ENCODE measurements at places on chromosomes 1 and 21. TPM values are rescaled to one million over a fixed set of nuclear protein-coding genes. Genes with fewer than 3 reads are reported as not detected.

The RIMKLA gene
- total RNA-seq, result 0.84 TPM

The MATN1 gene
- total RNA-seq, result 0.15 TPM

The IL12RB2 gene
- not detected for total RNA-seq

The VHLL gene
- total RNA-seq, result not detected

The PADI2 gene
- total RNA-seq, result 1.5 TPM

The TRIM58 gene
- not detected for total RNA-seq

The ZNF648 gene
- total RNA-seq, result not detected

The TRIM46 gene
- total RNA-seq, result 2.1 TPM

The MMP23B gene
- 0.73 TPM for total RNA-seq

The AZIN2 gene
- total RNA-seq, result 0.99 TPM

The SYTL1 gene
- total RNA-seq, result 0.77 TPM

The CD1E gene
- not detected for total RNA-seq

The KIF2C gene
- total RNA-seq, result 41.8 TPM

The CELA2A gene
- total RNA-seq, result 0.13 TPM

The TMEM52 gene
- total RNA-seq, result 1.0 TPM

The PSRC1 gene
- 25.9 TPM for total RNA-seq

The DOCK7 gene
- total RNA-seq, result 13.8 TPM

The GNG12 gene
- 66.0 TPM for total RNA-seq

The ANGPTL3 gene
- not detected for total RNA-seq

The MAN1C1 gene
- 0.20 TPM for total RNA-seq

The LPAR3 gene
- 0.62 TPM for total RNA-seq

The EXTL1 gene
- 0.04 TPM for total RNA-seq

The RAB13 gene
- total RNA-seq, result 153 TPM

The KNCN gene
- not detected for total RNA-seq

The CA6 gene
- not detected for total RNA-seq

The CFHR5 gene
- total RNA-seq, result not detected

The RNF223 gene
- total RNA-seq, result 0.38 TPM

The BCAS2 gene
- 28.4 TPM for total RNA-seq

The TIE1 gene
- not detected for total RNA-seq

The TAS1R3 gene
- total RNA-seq, result 0.12 TPM

The TPTE gene
- not detected for total RNA-seq

The PDE9A gene
- 1.1 TPM for total RNA-seq

The PADI1 gene
- total RNA-seq, result 1.5 TPM

The LCE1D gene
- not detected for total RNA-seq

The C2CD4D gene
- total RNA-seq, result not detected

The FNDC10 gene
- total RNA-seq, result 9.6 TPM

The NCMAP gene
- 0.05 TPM for total RNA-seq

The PLA2G2F gene
- total RNA-seq, result not detected

The C1orf226 gene
- total RNA-seq, result 0.50 TPM

The TNFRSF9 gene
- 3.0 TPM for total RNA-seq

The RASAL2 gene
- 17.8 TPM for total RNA-seq

The ANKRD13C gene
- total RNA-seq, result 6.2 TPM

The SV2A gene
- 0.09 TPM for total RNA-seq

The GJA8 gene
- not detected for total RNA-seq

The DMBX1 gene
- total RNA-seq, result 0.68 TPM

The OR2T11 gene
- total RNA-seq, result not detected

The RNF207 gene
- total RNA-seq, result 10.8 TPM

The ACTN2 gene
- 0.14 TPM for total RNA-seq

The CXADR gene
- total RNA-seq, result 8.6 TPM

The KIF14 gene
- total RNA-seq, result 7.8 TPM

The CDK18 gene
- total RNA-seq, result 0.82 TPM

The SNX7 gene
- total RNA-seq, result 24.9 TPM

The CELA3A gene
- not detected for total RNA-seq

The IFI44 gene
- total RNA-seq, result 1.6 TPM

The DIO1 gene
- not detected for total RNA-seq

The RBM34 gene
- total RNA-seq, result 76.7 TPM

The RPTN gene
- not detected for total RNA-seq

The SLC9C2 gene
- not detected for total RNA-seq

All from A549 treated with CORT108297 at 1 μM for 4 hours (cell line).